H4 (cell line): ENCODE measurements at places on chromosomes 4 and X. TPM values are rescaled to one million over a fixed set of nuclear protein-coding genes. Genes with fewer than 3 reads are reported as not detected.

NEIL3 gene
- 21.1 and 23.8 TPM in 2 replicates for total RNA-seq

SSX4B gene
- not detected in 2 replicates for total RNA-seq

RHOH gene
- 0.49 TPM in 1 of 2 replicates, not detected in the other for total RNA-seq

PASD1 gene
- total RNA-seq, result 0.12 TPM in 1 of 2 replicates, not detected in the other

LDOC1 gene
- total RNA-seq, result 5.2 and 12.4 TPM in 2 replicates

CNGA1 gene
- total RNA-seq, result not detected in 2 replicates

CHIC2 gene
- 17.7 and 23.8 TPM in 2 replicates for total RNA-seq

TACC3 gene
- 22.3 and 22.6 TPM in 2 replicates for total RNA-seq
